Fibroblast of skin of back (primary cell): ENCODE measurements at places on chromosomes 4 and X.

GRCh38 chrX:81779701-81780100 lies 577.8 kb downstream of the SH3BGRL start:
- no peak for DNase-seq

DNA sequence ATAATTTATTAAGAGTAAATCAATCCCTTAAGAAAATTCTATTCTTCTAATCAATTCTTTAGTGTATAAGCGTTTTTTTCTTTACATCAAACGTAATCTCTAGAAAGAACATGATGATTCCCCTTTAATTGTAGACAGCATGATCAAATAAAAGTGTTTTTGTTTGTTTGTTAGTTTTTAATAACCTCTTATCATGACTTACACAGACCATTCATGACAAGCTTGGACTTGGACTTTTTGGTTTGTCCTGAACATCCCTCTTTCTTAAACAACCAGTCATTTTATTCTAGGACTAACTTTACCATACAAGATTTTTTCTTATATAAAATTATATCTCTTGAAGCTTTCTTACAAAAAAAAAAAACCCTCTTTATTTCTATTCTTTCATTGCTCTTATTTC lies 344.6 kb upstream of the SPOCK3 start:
- no peak for DNase-seq

GRCh38 chr4:131304686-131305085 lies 1844.4 kb upstream of the PCDH10 start:
- DNase-seq = peak; percentile 3

- DNase-seq = no peak
These were observed 24.4 kb upstream of the PLAC8 start for GRCh38 chr4:83138946-83139345.

GRCh38 chrX:134932528-134933217 lies 58.1 kb upstream of the SMIM10 start:
- peak; percentile 84 for DNase-seq

- DNase-seq = peak; percentile 75
These were observed 501 bp downstream of the ZNF518B start for GRCh38 chr4:10456595-10457254.

DNA sequence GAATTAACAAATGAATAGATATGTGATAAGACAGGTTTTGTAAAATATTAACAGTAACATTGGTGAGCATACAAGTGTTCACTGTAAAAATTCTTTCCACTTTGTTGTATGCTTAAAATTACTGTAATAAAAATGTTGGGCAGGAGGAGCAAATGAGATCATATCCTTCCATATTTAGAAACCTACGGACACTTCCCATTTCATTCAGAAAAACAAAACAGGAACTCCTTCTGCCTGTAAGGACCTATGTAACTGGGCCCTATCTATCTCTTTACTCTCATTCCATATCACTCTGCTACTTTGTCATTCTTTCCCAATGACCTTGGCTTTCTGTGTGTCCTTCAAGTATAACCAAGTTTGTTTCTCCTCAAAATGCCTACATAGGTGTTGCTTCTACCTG lies 53.7 kb upstream of the SLC39A8 start:
- no peak for DNase-seq

GRCh38 chrX:77510007-77510406 lies 62.8 kb downstream of the FGF16 start:
- DNase-seq = no peak

DNA sequence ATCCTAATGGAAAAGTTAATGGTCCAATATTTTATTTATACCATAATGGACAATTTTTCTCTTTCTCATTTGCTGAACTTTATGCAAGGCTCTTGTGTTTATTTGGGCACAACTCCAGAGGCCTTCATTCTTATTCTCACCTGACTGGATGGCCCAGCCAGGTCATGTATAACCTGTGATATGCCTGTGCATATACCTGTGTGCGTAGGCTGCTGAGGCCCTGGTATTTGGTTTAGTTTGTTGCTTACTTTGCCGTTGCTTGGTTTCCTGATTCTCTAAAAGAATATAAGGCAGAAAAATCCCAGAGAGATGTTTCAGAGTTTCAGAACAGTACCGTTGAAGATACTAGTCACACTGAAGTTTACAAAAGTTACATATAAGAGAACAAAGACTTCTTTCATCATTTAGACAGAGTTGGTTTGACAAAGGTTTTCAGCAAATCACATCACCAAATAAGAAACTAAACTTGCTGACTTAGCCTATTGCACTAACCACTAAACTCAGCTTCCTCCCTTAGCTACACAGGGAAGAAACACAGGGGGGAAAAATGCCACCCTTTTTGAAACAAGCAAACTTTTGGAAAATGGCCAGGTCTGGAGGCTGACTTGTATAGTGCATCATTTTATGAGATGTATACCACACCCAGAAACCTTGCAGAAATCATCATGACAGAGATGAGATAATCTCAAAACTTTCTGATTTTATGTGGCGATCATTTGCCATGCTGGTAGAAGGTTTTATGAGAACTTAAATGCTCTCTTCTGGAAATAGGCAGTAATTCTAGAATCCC lies 248.5 kb downstream of the GRIA3 start:
- DNase-seq = no peak

- DNase-seq = peak; percentile 28
These were observed 84.8 kb downstream of the IL15 start for GRCh38 chr4:141721174-141721573.

GRCh38 chr4:134787315-134787714 lies 585.7 kb upstream of the PABPC4L start:
- peak; percentile 41 for DNase-seq

- peak; percentile 16 for DNase-seq
These were observed 14.8 kb upstream of the ADGRG2 start for GRCh38 chrX:19137067-19137466.

DNA sequence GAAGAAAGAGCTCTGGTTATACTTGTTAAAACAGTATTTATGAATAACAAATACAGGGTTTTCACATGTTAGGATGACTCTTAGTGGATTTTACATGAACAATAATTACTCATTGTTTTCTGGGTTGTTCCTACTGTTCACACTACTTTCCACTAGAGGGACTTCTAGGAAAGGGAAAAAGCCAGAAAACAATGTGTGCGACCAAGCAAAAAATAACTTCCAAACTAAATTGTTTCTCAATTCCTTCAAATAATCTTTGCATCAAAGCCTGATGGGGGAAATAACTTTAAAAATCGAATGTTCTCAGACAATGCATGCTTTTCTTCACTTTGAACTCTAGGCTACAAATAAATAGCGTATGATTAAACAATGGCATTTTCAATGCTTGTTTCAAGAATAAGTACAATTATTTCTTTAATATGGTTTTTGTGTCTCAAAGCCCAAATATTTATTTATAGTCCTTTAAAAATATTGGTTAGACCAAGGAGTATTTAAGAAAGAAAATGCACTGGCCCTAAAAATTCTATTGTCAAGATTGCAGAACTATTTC lies 72.1 kb upstream of the ETNPPL start:
- DNase-seq = peak; percentile 68

- no peak for DNase-seq
These were observed 585.7 kb downstream of the IL15 start for GRCh38 chr4:142222127-142222526.

- peak; percentile 59 for DNase-seq
These were observed 36.4 kb downstream of the SLIT2 start for GRCh38 chr4:20288047-20288650.

DNA sequence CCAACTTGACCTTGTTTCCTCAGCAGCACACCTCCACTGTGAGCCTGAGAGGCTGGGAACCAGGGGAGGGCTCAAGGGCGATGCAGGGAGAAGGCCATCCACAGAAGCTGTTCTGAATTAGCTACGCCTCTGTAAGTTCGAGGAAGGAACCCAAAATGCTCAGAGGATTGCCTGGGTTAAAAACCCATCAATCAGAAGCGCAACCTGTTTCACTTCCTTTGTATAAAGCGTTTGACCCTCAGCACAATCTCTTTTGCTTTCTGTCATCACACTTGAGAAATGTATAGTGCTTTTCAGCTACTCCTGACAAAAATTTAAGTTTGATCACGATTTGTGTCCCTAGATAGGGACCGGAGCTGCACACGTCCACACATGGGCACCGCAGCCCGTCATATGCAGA lies 48.0 kb upstream of the MAP3K15 start:
- DNase-seq = no peak
